Calu3 (cell line): ENCODE measurements at places on chromosomes 6 and 20. TPM values are rescaled to one million over a fixed set of nuclear protein-coding genes. Genes with fewer than 3 reads are reported as not detected.

HAO1 gene
- total RNA-seq = not detected in 2 replicates

C2 gene
- 5.0 and 6.3 TPM in 2 replicates for total RNA-seq

GRCh38 chr6:110823146-110823545 is 7.9 kb upstream of the CDK19 start:
- peaks cover 1% of the 10 kb centered on the region for H3K36me3 ChIP-seq
- H3K4me3 ChIP-seq = no peak overlapping the region
- H3K27ac ChIP-seq = no peak overlapping the region
- DNase-seq = no peak

DNA sequence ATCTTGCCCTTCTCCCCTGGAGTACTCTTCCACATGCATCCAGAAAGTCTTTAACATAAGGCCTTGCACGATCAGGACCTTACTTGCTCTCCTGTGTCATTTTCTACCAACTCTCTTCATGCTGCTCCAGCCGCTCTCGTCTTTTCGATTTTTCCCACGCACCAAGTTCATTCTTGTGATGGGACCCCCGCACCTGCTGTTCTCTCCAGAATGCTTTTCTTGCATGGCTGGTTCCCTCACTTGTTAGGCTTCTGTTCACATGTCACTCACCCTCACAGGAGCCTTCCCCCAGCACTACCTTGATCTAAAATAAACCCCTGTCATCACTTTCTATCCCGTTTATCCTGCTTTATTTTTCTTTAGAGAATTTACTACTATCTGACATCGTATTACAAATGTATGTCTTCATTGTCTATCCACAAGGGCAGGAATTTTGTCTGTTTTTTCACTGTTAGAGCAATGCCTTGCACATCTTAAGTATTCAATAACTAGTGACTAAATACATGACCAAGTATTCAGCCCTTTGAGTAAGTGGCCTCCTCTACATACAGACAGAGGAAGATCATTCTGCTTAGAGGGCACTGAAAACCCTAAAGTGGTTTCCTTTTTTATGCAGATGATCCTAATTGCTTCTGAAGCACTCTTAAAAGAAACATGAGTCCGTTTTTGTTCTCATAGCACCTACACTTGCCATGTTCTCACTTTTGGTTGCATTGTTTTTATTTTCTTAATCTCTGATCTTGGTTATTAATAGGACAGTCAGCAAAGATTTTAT is 166.9 kb downstream of the SLC16A10 start:
- no peaks in the 10 kb centered on the region for H3K27me3 ChIP-seq
- H3K36me3 ChIP-seq = peaks cover 6% of the 10 kb centered on the region
- no peak overlapping the region for H3K27ac ChIP-seq
- no peak for DNase-seq

MYLK2 gene
- total RNA-seq = 1.3 and 1.5 TPM in 2 replicates

- H3K4me3 ChIP-seq = peak overlapping the region; percentile 91
- H3K27ac ChIP-seq = peak overlapping the region; percentile 89
- H3K36me3 ChIP-seq = peaks cover 20% of the 10 kb centered on the region
These were observed 1.4 kb downstream of the AHCY start for GRCh38 chr20:34301587-34302311.

GRCh38 chr6:132811276-132811675 is 3.1 kb upstream of the RPS12 start:
- H3K4me3 ChIP-seq = no peak overlapping the region
- peaks cover 13% of the 10 kb centered on the region for H3K4me1 ChIP-seq
- H3K27ac ChIP-seq = no peak overlapping the region

- DNase-seq = no peak
- H3K4me3 ChIP-seq = no peak overlapping the region
- peaks cover 5% of the 10 kb centered on the region for H3K36me3 ChIP-seq
- H3K4me1 ChIP-seq = no peaks in the 10 kb centered on the region
These were observed 19.6 kb downstream of the SERPINB6 start for GRCh38 chr6:2951728-2952127.

DNA sequence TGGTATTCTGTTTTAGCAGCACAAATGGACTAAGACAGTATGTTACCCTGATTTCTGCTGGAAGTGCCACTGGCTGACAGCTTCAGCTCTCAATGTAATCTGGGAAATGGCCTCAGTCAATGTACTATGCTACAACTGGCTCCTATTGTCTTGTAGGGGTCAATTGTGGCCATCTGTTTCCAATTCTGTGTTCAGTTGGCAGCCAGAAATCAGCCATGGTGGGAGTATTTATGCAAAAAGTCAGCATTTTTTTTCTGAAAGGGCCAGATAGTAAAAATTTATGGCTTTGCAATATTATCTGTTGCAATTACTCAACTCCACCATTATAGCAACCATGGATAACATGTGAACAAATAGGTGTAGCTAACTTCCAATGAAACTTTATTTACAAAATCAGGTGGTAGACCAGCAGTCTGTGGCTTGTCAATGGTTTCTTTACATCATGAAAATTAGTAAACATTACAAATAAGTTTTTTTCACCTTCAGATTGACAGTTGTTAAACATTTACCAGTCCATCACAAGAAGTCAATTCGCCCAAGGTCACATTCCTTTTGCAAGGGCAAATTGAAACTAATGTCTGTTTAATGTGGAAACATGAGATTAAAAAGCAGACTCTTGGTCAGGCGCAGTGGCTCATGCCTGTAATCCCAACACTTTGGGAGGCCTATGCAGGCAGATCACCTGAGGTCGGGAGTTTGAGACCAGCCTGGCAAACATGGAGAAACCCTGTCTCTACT is 58.3 kb upstream of the TSHZ2 start:
- no peak for DNase-seq
- peaks cover 18% of the 10 kb centered on the region for H3K27me3 ChIP-seq
- no peak overlapping the region for H3K4me3 ChIP-seq
- H3K36me3 ChIP-seq = no peaks in the 10 kb centered on the region

GRCh38 chr6:14520029-14520428 is 402.5 kb downstream of the CD83 start:
- H3K27ac ChIP-seq = no peak overlapping the region
- no peak for DNase-seq
- H3K4me3 ChIP-seq = no peak overlapping the region
- no peaks in the 10 kb centered on the region for H3K27me3 ChIP-seq
- no peaks in the 10 kb centered on the region for H3K4me1 ChIP-seq

- no peak for DNase-seq
- no peak overlapping the region for H3K4me3 ChIP-seq
- no peaks in the 10 kb centered on the region for H3K4me1 ChIP-seq
These were observed 70.9 kb downstream of the VIP start for GRCh38 chr6:152821525-152821924.

DNA sequence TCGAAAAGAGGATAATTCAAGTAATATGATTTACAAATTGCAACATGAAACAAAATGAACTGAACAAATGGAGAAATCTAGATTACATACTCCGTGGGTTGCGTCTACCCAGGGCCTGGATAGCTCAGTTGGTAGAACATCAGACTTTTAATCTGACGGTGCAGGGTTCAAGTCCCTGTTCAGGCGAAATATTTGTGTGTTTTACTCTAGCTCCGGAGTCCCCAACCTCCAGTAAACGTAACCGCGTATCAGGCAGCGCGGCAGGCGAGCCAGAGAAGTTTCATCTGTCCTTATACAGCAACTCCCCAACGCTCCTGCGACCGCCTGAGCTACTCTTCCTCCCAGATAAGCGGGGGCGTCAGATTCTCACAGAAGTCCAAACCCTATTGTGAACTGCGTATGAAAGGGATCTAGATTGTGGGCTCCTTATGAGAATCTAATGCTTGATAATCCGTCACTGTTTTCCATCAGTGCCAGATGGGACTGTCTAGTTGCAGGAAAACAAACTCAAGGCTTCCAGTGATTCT is 176.1 kb downstream of the TRIM27 start:
- no peaks in the 10 kb centered on the region for H3K27me3 ChIP-seq
- H3K4me1 ChIP-seq = peaks cover 12% of the 10 kb centered on the region
- peak overlapping the region; percentile 67 for H3K4me3 ChIP-seq
- H3K27ac ChIP-seq = peak overlapping the region; percentile 82
- H3K36me3 ChIP-seq = peaks cover 10% of the 10 kb centered on the region
- DNase-seq = peak; percentile 87

BMP6 gene
- total RNA-seq = 0.17 and 0.27 TPM in 2 replicates

GPR31 gene
- not detected in 2 replicates for total RNA-seq

- no peak overlapping the region for H3K4me3 ChIP-seq
- H3K4me1 ChIP-seq = no peaks in the 10 kb centered on the region
- H3K36me3 ChIP-seq = no peaks in the 10 kb centered on the region
These were observed 78.2 kb upstream of the FOXO3 start for GRCh38 chr6:108482559-108482958.

DNA sequence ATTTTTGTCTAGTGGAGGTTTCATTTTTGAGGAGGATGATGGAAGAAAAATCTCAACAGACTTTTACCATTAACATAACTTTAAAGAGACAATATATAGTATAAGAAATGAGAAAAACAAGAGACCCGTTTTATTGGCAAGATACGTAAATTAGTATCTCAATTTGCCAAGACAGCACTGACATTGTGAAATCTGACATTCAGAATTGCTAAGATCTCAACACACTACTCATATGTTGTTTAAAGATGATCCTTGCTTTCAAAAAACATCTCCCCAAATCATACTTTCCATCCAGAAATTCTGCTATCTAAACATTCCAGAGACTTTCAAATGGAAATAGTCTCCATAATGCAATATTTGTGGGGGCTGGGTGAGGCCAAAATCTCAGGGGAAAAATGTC is 220.9 kb upstream of the CEP162 start:
- no peak overlapping the region for H3K4me3 ChIP-seq
- DNase-seq = no peak
- H3K27me3 ChIP-seq = no peaks in the 10 kb centered on the region
